ENCODE measurements at places on chromosomes 7 and 10. TPM values are rescaled to one million over a fixed set of nuclear protein-coding genes. Genes with fewer than 3 reads are reported as not detected.

- no peak for DNase-seq
These were observed 23.2 kb downstream of the NT5C3A start for GRCh38 chr7:33039257-33039902.

DNA sequence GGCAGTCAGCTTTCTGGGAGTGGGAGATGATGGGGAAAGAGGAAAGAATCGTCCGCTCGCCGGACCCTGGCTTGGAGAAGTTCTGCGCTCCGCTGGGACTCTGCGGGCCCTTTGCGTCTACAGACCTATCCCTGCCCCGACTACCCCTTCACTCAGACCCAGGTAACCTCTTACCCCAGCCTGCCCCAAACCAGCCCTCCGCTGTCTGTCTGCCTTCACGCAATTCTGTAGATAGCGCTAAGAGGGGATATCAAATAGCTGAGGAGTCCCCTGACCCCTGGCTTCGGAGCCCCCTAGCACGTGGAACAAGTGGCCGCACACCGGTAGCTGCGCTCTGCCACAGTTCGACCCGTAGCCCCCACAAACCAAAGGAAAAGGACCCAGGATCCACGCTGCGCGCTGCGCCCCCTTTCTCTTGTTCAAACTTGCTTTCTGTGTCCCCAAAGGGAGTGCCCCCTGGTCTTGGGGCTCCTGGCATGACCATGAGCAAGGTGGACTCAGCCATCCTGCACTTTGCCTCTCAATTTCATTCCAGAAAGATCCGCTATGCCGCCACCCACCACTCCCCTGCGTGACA is 7.0 kb downstream of the HOXA4 start:
- DNase-seq = no peak

DNA sequence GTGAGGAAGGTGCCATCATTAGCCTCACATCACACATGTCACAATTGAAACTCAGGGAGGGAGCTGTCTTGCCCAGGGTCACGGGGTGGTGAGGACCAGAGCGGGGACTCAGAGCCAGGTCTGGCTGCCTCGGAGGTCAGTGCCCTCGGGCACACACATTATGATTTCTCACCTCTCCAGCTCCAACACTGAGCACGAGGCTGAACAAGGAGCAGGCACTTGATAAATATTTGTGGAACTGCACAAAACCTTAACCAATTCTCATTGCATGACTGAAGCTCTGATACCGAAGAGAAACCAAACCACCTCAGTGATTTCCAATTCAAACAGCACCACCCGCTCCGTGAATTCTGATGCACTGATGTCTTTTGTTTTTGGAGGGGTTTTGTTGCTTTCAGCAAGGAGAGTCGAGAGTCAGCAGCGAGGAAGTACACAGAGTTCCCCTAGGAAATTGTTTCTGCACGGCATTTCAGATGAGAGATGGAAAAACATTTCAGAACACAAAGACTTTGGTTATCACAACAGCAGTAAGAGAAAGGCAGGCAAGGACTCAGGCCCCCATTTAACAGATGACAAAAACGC is 55.3 kb upstream of the ZMIZ1 start:
- DNase-seq = no peak

DNA sequence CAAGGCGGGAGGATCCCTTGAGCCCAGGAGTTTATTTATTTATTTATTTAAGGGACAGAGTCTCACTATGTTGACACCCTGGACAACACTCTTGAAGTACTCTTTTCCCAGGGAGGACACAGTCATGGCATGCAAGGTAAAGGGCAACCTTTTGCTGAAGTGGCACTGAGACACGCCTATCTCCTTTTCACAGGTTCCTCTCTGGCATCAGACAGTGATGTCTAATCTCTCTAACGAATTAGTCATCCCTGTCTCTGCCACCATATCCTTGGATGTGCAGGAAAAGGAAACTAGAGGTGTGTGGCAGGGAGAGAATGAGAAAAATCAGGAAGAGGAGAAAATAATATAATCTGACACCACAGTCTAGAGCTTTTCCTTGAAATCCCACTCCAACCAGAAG is 19.5 kb downstream of the CPVL start:
- no peak for DNase-seq

- DNase-seq = no peak
These were observed 48.4 kb downstream of the FGFBP3 start for GRCh38 chr10:91860885-91861284.

DNA sequence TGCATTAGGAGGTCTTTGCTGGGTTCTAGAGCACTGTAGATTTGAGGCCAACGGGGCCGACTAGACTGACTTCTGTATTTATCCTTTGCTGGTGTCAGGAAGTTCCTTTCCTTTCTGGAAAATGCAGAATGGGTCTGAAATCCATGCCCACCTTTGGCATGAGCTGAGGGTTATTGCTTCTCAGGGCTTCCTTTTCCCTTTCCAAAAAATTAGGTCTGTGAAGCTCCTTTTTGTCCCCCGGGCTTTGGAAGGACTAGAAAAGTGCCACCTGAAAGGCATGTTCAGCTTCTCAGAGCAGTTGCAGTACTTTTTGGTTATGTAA is 675 bp downstream of the IL6 start:
- no peak for DNase-seq

The POMZP3 gene
- 14.3 TPM for polyA plus RNA-seq

All from thymus (tissue), 14 donors.